Vagina (tissue), 2 donors: ENCODE measurements at places on chromosomes 11 and 22.
A peak's percentile ranks its signal among the peaks of the same experiment; 100 is the strongest.

DNA sequence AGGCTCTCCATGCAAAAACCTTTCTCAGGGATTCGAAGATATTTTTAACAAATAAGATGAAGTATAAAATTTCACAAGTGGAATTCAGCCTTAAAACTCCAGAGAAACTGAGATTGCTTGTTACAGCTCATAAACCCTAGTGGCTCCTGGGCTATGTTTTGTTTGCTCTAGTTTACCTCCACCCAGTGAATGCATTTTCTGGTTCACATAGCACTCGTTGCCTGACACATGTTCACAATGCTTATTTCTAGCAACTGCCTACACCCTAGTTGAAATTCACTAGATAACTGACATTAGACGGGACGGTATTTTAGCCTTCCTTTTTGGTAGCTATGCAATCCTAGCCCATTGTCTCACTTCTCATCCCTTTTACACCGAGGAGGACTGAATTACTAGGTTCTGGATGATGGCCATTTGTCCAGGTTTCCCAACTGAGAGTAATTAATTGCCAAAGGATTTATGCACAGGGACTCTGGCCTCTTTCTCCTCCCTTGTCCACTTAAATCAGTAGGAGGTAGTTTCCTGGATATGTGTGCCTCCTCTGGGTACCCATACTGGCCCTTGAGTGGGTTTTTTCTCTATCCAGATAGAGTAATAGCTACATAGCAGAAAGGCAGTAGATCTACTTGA is 951.6 kb downstream of the DLG2 start:
- DNase-seq = no peak

- no peak for DNase-seq
These were observed 39.6 kb downstream of the AP2A2 start for GRCh38 chr11:965206-965775.

GRCh38 chr11:47185305-47186075 is 744 bp downstream of the PACSIN3 start:
- no peak for DNase-seq

GRCh38 chr11:10584071-10584501 is 15.6 kb upstream of the LYVE1 start:
- peak; percentile 84 for DNase-seq

- DNase-seq = no peak
These were observed 35.6 kb downstream of the KIF18A start for GRCh38 chr11:28072321-28072720.

GRCh38 chr11:65604258-65604657 is 8.7 kb upstream of the KCNK7 start:
- DNase-seq = no peak

GRCh38 chr11:2741377-2742131 is 41.8 kb upstream of the KCNQ1OT1 start:
- DNase-seq = no peak

GRCh38 chr11:78325274-78325781 is 92.3 kb downstream of the GAB2 start:
- no peak for DNase-seq

DNA sequence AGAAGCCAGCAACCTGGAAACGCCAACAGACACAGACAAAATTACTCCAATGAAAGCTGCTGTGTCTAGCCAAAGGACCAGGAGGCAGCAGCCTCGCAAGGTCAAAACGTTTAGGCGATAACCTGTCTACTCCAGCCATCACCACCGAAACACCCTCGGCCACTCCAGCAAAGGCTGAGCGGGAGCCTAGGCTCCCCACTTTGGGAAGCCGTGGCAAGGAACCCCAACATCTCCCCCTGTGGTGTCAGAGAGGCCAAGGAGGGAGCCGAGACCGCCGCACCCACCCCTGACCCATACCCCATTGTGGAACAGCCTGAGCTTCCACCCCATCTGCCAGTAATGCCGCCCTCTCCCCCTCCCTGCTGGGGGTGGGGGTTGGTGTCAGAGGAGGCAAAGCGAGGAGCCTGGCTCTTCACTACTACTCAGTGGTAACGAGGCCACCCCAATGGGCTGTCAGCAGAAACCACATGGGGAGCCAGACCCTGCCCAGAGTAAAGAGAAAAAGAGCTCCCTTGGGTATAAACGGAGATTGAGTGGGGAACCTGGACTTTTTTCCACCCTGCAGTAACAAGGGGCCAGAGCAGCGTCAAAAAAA is 33.9 kb upstream of the SEPTIN5 start:
- DNase-seq = no peak

DNA sequence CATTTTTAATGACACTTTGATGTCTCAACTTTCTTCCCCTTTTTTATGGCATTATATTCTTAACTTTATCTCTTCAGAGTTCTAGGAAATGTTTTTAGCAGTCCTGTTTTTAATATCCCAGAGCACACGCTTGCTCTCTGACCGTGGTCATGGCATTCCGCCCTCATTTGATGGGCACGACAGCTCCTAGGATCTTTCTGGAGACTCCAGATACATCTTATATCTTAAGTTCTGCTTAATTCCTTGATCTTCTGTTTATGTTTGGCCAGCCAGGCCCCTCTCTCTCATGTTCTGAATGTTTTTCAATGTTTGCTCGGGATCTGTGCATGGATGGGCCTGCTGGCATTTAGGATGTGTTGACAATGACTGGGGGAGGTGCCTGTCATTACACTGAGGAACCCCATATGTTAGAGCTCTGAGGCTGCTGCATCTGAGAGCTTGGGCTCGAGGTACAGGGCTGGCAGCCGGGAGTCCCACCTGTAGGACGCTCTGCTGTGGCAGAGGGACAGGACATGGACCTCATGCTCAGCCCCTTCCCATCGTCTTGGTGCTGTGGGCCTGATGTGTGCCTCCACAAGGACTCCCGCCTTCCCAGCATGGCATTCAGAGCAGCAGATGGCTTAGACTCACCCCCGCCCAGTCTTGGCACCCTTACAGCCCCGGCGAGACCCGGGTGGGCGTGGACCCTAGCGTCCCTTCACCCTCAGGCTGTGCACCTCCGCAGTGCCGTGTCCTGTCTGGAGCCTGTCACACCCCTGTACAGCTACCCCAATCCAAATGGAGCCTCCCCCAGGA is 75.0 kb downstream of the CDKN1C start:
- DNase-seq = no peak

- DNase-seq = no peak
These were observed 467.1 kb downstream of the MIAT start for GRCh38 chr22:27124351-27124966.

GRCh38 chr11:74011360-74012073 is 2.6 kb upstream of the UCP3 start:
- DNase-seq = no peak

DNA sequence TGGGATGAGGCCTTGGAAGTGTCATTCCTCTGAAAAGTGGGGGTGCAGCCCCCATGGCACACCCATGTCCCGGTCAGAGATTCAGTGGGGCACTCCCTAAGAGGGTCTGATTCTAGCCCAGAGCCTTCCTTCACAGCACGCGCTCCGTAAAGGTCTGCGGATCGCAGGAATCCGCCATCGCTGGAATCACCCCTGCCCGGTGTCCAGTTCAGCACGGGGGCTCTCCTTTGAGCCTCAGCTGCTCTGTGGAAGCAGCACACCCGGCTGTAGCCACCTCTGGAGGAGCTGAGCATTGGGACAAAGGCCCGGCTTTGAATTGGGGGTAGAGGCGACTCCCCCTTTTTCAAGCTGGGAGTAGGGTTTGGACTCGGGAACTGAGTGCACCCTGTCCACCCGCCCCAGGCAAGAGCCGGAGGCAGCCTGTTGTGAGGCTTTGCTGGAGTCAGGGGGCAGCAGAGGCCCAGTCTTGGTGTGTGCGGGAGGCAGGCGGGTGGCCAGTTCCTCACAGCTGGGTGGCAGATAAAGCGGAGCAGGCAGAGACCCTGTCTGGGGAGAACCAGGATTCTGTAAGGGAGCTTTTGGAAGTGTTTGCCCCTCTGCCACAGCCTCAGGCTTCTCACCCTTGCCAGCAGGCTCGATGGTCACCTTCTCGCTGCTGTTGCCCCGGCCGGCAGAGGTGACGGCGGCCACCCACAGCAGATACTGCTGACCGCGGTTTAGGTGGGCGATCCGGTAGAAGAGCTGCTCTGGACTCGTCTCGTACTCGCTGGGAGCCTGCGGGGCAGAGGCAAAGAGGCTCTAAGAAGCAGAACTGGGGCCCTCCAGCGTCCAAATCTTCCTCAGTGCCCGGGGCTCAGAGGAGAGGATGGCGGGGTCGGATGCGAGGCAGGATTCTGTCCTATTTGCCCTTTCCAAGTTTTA is 115.9 kb downstream of the CEP164 start:
- DNase-seq = no peak

DNA sequence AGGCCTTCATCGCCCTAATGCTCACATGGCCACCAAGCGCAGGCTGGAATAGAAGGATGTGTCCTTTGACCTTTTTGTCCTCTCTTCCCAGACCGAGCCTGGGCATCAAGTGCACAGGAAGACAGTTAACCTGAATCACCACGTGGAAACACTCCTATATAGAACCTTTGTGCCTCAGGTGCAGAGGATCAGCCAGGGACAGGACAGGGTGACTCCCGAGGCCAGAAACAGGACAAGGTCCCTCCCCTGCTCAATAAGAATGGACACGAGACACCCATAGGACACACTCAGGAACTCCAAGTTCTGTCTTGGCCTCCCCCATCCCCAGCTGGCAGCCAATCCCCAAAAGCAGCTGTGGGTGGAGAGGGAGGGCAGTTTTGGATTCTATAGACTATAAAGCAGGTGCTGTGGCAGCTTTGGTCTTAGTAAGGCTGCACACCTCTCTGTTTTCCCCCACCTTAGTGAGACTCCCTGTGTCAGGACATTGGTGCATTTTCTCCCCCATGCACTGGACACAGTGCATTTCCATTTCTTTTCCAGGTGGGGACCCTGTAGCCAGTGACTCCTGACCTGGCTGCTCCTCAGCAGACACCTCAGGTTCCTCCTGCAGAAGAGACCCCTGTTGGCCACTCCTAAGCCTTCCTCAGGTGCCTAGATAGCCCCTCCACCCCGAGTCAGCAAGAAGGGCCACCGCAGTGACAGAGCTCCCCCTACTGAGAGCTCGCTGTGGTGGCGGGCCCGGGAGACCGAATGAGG is 43.6 kb upstream of the POU2AF1 start:
- DNase-seq = no peak

DNA sequence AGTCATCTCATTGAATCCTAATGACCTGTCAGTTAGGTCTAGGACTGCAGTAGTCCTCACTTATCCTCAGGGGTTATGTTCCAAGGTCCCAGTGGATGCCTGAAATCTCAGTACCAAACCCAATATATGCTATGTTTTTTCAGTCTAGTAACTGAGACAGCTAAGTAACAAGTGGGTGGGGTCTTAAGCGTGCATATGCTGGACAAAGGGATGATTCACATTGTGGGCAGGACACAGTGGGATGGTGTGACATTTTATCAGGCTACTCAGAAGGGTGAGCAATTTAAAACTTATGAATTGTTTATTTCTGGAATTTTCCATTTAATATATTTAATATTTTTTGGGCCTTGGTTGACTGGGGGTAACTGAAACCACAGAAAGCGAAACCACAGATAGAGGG is 29.0 kb downstream of the DDX10 start:
- DNase-seq = no peak

- DNase-seq = no peak
These were observed 9.8 kb upstream of the XKR3 start for GRCh38 chr22:16834971-16835370.

- no peak for DNase-seq
These were observed 106.5 kb downstream of the NAV2 start for GRCh38 chr11:19819148-19819547.

DNA sequence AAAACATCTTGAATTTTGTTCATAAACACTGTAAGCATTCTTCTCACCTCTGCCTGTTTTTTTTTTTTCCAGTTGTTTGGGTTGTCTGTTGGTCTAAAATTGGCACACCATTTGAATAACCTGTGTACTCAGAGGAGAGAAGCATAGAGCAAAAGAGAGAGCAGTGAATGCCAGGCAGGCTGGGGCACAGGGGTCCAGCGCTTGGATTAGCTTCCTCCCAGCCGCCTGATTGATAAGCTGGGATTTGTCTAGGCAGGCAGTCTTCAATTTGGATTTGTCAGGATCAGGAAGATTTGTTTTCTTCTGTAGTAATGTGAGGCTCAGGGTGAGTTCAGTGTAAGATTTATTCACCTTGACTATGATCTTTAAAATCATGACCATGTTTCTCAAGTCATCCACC is 59.0 kb downstream of the ARL14EP start:
- no peak for DNase-seq

GRCh38 chr11:103906291-103906867 is 130.1 kb upstream of the DDI1 start:
- no peak for DNase-seq

GRCh38 chr22:36612458-36612857 is 83.5 kb upstream of the EIF3D start:
- DNase-seq = no peak

DNA sequence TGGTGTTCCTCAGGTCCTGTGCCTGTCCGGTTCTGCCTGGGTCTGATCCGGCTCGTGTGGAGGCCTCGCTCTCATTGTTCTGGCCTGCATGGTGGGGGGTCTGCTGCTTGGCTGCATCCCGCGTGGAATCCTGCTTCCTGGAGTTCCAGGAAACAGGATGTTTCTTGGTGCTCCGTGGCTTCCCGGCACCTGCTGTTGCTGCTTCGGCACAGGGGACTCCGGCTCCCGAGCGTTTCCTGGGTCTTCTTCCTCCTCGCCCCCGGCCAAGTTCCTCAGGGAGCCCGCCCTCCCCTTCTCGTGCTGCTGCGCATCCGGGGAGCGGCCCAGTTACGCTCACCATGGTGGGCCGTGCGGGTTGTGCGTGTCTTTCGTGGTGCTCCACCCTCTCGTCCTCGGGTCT is 29.9 kb downstream of the GLB1L2 start:
- DNase-seq = no peak

- DNase-seq = no peak
These were observed 12.9 kb upstream of the MUC6 start for GRCh38 chr11:1049431-1049891.

DNA sequence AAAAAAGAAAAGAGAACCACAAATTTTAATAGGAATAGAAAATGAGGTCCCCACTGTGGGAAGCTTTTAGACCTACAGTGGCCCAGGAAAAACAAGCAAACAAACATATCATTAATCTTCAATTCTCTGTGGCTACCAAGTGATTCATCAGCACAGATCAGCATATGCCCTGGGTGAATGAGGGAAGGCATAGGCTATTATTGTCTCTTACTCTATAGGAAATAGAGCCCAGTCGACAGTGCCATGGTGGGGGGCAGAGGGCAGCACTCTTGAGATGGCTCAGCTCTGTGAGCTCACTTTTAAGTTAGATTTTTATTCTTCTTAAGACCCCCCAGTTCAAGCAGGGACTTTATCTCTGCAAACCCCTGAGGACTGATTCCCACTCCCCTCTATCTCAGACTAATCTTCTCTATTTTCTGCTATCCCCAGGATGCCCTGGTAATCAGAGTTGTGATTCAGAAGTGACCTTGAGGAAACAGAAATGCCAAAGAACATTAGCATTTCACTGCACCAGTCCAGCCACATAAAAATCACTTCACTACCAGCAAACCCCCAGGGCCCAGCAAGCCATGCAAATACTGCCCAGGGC is 9.5 kb upstream of the FEZ1 start:
- no peak for DNase-seq

DNA sequence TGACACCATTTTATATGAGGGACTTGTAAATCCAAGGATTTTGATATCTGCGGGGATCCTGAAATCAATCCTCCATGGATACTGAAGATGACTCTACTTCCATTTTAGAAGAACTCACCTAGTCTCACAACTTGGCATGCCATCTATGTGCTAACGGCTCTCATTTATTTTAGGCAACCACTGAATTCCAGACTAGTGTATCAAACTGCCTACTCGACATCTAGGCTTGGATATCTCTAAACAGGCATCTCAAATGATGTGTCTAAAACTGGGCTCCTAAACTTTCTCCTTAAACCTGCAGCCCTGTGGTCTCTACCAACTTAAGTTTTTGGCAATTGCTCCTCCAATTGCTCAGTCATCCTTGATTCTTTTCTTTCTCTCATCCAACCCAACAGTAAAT is 31.2 kb upstream of the CLNS1A start:
- no peak for DNase-seq
